ENCODE measurements at places on chromosomes 12 and 14.
A peak's percentile ranks its signal among the peaks of the same experiment; 100 is the strongest.

DNA sequence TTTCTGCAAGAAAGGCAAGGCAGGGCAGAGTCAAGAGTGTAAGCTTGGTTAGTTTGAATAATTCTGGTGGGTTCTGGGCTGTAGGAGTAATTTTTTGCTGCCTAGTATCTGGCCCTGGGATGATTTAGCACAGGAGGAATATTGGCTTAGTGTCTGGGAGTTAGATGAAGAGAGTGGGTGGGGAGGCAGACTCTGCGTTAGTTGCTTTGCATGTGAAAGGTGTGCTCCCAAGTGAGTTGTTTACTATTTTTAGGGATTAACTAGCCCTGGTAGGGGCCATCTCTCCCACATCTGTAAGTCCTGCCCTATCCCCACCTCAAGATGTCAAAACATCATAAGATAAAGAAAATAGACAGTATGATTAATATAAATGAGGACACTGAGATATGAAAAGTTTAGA, 249.7 kb downstream of the LRIG3 start:
- no peak for DNase-seq

DNA sequence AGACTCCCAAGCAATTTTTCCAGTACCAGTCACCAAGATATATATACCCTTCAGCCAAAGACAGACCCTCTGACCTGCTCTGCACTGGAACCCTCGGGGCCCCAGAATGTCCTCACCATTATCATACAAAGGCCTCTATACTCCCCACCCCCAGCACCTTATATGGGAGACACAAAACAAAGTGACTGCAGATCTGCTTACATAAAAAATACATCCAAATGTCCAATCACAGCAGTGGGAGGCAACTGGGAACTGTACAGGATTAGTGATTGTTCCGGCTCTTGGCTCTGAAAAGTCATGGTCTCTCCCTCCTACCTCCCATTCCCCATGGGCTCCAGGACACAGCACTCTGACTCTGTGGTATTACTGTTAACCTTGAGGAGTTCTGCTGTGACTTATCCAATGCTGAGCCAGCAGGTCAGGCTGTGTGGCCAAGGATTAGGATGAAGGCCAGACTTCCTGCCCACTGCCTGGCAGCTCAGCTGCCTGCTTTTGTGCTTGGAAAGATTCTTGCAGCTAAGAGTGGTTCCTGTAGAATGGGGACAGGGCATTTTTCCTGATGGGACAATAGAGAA, 13.7 kb downstream of the OXA1L start:
- DNase-seq: no peak

GRCh38 chr12:3140284-3140683, 63.1 kb downstream of the TSPAN9 start:
- no peak for DNase-seq

- DNase-seq: no peak
Observed at GRCh38 chr12:66552716-66553115, 126.2 kb downstream of the GRIP1 start.

- DNase-seq: peak; percentile 70
Observed at GRCh38 chr14:106586098-106586704, 1059.8 kb downstream of the TMEM121 start.

- no peak for DNase-seq
Observed at GRCh38 chr12:19082365-19082911, 47.1 kb upstream of the PLEKHA5 start.

DNA sequence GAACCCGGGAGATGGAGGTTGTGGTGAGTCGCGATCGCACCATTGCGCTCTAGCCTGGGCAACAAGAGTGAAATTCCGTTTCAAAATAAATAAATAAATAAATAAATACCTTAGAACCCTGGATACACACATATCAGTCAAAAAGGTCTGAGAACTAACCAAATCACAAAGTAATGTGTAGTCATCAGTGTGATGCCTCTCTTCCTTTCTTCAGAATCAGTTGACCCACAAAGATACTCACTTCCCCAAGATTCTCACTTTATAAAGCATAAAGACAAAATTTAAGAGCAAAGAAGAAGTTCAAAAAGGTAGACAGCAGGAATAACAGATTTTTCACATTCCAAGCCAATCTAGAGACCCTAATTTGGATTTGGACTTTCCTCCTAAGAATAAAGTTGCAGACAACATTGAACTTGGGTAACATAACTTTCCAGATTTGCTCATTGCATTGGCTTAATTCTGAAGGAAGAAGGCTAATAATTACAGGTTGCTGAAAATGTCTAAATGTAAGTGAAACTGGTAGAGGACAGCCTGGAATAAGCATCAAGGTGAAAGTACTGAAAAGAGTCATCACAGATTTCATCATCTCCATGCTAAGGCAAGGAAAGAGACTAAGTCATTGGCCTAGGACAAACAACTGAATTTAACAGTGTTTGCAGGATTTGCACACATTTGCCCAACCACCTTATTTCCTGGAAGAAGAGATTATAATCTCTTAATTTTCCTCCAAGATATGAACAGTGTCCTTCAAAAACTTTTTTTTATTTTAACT, 17.4 kb downstream of the TMED10 start:
- DNase-seq: no peak

- no peak for DNase-seq
Observed at GRCh38 chr12:110244829-110245228, 36.2 kb upstream of the ATP2A2 start.

DNA sequence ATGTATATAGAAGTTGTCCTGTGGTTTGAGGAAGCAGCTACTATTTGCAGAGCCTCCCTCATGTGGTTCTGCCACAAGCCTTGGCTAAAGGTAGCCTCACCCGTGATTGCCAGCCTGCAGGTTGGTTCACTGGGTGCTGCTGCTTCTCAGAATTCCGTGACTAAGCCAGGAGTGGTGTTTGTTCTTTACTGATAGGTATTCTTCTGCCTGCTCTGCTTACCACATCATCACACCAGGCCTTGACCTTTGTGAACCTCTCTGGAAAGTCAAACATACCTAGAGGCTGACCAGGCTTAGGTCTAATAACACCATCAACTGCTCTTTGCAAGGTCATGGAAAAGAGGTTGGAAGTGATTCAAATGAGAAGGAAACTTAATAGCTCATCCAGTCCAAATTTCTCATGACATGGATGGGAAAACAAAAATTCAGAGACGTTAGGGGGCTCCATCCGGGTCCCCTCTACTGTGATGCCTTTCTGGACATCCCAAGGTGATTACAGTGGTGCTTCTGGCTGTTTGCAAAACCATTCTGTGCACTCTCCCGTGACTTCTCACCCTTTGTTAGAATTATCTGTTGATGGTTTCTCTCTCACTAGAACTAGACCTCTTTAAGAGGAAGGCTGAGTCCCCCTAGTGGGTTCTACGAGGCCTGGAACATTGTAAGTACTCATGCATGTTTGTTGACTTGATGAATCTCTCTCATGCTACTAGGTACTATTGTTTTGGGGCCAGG, 8.5 kb upstream of the SOCS2 start:
- no peak for DNase-seq

DNA sequence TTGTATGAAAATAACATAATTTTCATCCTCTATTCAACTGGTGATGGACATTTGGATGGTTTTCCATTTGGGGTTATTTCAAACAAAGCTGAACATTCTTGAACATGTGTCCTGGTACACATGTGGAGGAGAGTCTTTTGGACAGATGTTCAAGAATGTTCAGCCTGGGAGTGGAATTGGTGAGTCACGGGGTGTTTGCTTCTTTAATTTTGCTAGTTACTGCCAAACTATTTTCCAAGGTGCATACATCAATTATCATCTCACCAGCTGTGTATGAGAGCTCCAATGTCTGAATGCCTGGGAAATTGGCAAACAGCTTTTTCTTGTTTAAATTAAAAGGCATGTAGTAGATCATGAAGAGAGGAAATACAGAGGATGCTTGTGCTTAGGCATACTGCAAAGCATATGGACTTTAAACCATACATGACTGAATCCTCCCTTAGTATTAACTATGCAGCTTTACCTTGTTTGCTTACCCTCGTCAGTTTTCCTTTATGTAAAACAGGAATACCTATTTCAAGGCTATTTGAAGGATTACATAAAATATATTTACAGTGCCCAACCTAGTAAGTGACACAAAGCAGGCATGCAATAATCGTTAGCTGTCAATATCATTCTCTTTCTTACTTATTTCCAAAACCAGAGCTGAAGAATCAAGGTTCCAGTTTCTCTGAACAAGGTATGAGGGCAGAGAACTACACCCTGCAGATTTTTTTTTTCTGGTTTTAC, 152.1 kb downstream of the ITPR2 start:
- DNase-seq: no peak

DNA sequence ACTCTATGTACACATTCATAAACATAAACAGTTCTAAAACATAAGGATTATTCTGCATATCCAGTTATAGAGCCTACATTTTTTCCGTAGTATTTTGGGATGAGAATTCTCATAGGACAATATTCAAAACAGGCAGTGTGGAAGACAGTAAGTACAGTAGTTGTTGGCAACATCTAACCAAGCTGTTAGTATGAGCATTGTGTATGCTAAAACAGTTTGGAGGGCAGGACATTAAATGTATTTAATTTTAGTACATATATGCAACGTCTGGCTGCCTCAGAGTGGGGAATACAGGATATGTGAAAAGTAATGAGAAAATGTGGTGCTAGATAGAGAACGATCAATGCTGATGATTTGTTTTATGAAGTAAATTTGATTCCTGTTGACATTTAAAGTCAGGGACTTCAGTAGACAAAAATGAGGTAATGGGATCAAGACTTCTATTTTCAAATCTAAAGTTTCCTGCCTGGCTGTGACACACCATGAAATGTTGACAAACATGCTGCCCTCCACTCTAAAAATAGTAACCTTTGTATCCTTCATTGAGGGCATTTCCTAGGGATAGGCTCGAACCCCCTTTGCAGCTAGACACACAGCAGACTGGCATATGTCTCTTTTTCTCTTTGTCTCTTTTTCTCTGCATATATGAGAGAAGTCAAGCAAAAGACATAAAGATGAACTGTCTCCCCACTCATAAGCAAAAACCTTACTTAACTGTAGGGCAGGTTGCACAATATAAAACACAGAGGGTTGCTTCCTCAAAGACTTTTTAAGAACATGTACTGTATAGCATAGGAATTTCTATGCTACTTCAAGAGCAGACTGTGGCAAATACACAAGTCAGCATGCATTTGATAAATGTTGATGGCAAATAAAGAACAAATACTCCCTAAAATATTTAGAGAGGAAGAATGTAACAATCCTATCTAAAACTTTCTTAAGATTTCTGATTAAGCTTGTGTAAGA, 75.5 kb upstream of the GTF2A1 start:
- DNase-seq: no peak

- no peak for DNase-seq
Observed at GRCh38 chr12:12731785-12732184, 14.6 kb downstream of the CDKN1B start.

GRCh38 chr14:26448181-26448855, 149.5 kb downstream of the NOVA1 start:
- DNase-seq: no peak

- DNase-seq: no peak
Observed at GRCh38 chr12:102107970-102108369, 11.9 kb downstream of the NUP37 start.

- DNase-seq: no peak
Observed at GRCh38 chr12:10169104-10169503, 2.8 kb downstream of the OLR1 start.

- DNase-seq: no peak
Observed at GRCh38 chr12:54592316-54592715, 3.9 kb upstream of the PPP1R1A start.

DNA sequence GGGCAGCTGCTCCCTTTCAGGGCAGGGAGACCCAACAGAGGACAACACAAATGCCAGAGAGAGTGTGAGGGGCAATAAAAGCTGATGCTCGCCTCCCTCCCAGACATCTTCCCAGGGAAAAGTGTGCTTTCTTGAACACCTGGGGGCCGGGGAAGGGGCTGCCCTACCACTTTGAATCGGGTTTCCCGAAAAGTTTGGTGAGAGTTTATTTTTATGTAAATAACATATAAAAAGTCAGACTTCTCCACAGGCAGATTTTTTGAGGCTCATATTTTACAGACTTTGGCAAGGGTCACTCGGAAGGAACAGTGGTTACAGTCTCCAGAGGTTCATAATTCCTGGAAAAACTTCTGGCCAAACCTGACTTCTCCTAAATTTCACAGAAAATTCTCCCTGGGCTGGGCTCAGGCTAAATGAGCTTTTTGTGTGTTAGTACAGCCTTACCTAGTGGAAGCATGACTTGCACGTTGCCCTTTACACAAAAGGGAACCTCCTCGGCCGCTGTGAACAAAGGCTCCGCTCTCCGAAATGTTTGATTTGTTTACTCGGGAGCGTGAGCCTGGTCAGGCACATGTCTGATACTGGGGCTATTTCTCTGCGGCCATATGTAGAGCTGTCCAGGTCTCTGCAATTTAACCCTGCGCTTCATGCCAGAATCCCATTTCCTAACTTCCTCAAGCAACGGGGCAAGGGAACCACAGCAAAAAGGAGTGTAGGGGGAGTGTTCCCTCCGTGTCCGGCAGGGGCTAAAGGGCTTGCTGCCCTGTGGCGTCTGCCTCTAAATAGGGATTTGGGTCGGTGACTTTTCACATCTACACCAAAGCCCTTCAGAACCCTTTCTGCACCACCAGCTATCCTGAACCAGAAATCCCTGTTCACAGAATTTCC, 3.4 kb downstream of the RTL1 start:
- no peak for DNase-seq

DNA sequence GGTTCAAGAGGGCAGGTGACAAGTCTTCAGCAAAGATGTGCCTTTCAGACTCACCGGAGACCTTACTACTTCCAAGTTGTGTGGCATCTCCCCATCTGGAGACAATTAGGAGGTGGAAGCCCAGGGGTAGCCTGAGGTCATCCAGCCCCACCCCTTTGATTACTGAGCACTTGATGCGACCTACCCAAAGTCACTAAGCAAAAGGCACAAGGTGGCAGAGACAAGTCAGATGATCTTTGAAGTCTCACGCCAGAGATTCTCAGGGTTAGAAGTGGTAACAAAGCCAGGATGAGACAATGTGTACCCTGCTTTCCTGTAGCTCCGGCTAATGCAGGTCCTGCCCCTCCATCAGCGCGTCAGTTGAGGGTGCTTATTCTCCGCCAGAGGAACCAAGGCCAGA, 1.4 kb upstream of the FOXN3 start:
- no peak for DNase-seq

GRCh38 chr12:20123465-20123864, 244.9 kb upstream of the PDE3A start:
- DNase-seq: no peak

DNA sequence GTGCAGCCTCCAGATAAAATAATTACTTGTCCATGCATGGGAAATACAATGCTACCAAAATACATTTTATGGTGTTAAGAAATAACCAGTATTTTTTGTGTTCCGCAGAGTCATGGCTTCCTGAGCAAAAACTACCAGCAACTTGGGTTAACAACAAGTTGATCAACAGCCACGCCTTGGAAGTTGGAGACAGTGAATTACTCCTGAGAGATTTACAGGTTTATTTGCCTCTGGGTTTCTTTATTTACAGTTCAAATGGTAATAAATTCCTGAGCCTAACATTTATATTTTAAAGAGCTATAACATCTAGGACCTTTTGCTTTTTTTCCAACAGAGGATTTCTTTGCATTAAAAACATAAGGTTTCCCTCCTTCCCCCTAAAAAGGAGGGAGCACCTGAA, 194.0 kb downstream of the IPO8 start:
- no peak for DNase-seq

GRCh38 chr14:99192028-99192621, 79.9 kb downstream of the BCL11B start:
- no peak for DNase-seq

Measured in activated CD4-positive, CD25-positive, alpha-beta regulatory T cell treated with anti-CD3 and anti-CD28 coated beads, Interleukin-2, amount 50 U/mL, for 72 hours (primary cell).